ENCODE measurements at places on chromosomes 3 and 15.

GRCh38 chr3:19526071-19526470, 377.8 kb downstream of the KCNH8 start:
- DNase-seq, result no peak

DNA sequence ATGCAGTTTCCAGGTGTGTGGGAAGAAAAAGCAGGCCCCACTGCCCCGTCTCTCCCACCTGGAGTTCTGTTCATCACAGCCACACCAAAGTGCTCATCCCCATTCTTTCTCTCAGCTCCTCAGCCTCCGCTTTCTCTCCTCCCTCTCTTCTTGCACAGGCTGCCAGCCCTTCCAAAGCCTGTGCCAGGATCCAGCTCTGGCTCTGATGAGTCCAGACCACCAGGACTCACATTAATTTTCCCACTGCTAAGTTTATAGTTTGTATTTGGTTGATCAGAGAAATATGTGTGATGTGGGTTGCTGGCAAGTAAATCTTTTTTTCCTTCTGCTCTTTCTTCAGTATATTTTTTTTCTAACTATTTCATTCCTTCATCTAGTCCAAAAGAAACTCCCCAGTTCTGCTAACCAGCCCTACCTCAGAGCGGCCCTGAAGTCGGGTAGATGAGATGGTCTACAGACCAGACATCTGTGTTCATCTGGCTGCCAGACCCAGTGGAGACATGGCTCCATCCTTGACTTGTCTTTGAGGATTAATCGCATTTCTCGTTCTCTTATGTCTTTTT, 49.8 kb downstream of the BOC start:
- no peak for DNase-seq

- DNase-seq, result no peak
These were observed 12.4 kb downstream of the NDUFB4 start for GRCh38 chr3:120608506-120608905.

- DNase-seq, result no peak
These were observed 57.9 kb upstream of the PPP2R3A start for GRCh38 chr3:135907422-135908165.

- DNase-seq, result no peak
These were observed 291.7 kb upstream of the SATB1 start for GRCh38 chr3:18716821-18717220.

DNA sequence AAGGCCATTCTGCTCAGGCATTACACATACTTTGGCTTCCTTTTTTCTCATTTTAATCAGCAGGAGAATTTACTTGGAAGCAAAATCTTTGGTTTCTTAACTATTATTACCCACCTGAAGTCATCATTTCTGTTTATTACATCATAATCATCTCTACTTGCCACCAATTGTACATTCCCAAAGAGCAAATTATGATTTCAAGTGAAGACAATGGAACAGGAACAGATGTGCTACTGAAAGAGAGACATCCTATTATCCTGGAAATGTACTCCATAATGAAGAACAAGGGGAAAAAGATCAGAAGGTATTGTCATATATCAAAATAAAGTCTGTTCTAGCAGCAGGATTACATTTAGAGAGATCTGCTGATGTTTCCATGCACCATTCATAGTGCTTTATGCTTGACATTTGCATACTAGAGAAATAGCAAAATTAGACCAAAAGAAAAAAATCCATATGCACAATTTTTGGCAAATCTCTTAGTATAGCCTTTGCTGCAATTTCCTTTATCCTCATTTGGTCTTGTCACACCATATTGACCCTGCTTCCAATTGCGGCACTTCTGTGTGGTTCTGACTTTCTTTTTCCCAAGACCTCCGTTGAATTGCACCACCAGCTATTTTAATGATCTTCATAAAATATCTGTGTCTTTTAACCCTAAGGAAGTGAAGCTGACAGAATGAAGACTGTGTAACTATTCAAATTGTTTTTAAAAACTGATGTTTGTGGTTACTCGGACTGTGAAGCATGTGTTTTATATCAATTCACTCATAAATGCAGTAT, 683.8 kb downstream of the ZNF385D start:
- DNase-seq, result no peak

GRCh38 chr15:40722934-40723333, 28.0 kb downstream of the RAD51 start:
- DNase-seq, result no peak

DNA sequence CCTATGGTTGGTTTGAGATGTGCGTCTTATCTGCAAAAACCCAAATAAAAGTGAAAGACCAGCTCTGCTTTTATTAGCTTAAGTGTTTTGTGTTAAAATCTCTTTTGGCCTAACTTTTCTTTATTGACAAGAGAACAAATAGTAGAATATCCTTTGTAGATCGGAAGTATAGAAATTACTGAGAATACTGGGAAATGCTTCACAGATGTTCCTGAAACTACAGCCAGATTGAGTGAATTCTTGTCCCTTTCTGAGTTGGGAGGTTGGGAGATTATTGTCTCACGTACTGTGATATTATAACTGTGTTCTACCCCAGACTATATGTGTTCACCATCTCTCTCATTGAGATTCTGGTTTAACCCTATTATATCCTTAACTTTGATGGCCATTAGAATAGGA, 21.7 kb downstream of the RAB8B start:
- DNase-seq, result no peak

- DNase-seq, result no peak
These were observed 48.5 kb downstream of the ACAA1 start for GRCh38 chr3:38088126-38089078.

- no peak for DNase-seq
These were observed 321.8 kb upstream of the STAC start for GRCh38 chr3:36058404-36059030.

DNA sequence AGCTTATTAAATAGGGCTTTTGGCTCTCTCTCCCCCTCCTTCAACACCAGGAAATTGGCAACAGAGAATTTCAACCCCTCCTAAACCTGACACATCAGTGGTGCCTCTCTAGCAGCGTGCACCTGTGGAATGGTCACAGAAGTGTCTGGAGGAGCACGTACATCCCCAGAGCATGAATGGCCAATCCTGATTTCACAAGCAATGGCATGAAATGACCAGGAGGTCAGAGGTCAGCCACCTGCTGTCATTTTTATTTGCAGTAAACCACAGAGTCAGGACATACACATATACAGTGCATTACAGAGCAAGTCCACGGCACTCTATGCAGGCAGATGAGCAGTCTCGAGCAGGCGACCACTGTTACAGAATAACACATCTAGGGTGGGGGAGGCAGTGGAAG, 25.1 kb upstream of the ETV5 start:
- no peak for DNase-seq

- no peak for DNase-seq
These were observed 44.6 kb upstream of the LEKR1 start for GRCh38 chr3:156781310-156782230.

GRCh38 chr3:105767216-105767615, 101.6 kb downstream of the CBLB start:
- no peak for DNase-seq

- DNase-seq, result no peak
These were observed 19.6 kb downstream of the PLXND1 start for GRCh38 chr3:129586746-129587430.

GRCh38 chr15:45231864-45232562, 20.0 kb upstream of the SLC28A2 start:
- no peak for DNase-seq

GRCh38 chr3:9422712-9423424, 25.5 kb downstream of the SETD5 start:
- peak; percentile 86 for DNase-seq

GRCh38 chr3:62415312-62415801, 42.0 kb upstream of the FEZF2 start:
- DNase-seq, result no peak

GRCh38 chr3:25421747-25422146, 6.3 kb upstream of the RARB start:
- no peak for DNase-seq

DNA sequence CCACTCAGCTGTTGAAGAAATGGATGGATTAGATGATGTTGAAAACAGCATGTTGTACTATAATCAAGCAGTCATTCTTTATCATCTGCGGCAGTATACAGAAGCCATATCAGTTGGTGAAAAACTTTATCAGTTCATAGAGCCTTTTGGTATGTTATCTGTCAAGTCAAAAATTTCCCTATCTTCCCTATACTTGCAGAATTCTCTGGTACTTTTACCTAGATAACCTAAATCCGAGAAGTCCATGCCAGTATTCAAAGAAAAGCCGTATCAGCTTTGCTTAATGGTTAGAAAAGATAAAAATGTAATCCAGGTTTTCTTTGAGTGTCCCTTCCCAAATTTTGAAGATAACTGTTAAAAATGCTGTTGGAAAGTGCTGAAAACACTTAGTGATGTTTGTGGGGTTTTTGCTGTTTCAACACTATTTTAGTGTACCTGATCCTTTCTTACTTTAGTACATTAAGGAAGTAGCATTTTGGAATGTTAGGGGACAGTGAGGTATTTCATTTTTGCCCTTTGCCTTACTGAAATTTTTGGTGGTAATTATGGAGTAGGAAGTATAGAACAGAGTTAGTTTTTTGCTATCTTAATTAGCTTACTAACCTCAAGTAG, 23.8 kb downstream of the CNOT10 start:
- DNase-seq, result no peak

- no peak for DNase-seq
These were observed 72.6 kb downstream of the SLC6A11 start for GRCh38 chr3:10888518-10889090.

DNA sequence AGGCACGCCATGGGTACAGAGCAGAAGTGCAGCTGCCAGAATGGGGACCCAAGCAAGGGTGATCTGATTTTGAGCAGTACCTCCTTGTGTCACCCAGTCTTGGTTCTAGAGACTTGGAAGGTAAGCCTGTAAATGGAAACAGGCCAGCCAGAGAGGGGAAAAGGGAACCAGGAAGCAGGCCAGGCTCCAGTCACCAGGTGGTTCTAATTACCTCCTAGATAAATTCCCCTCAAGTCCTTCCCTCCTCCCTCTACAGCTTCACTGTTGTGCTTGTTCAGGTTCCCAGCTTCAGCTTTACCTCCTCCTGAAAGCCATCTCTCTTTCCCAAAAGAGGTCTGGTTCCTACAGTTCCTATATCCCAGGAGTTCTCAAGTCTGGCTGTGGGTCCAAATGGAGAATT, 58.8 kb upstream of the SLC7A14 start:
- DNase-seq, result no peak

- no peak for DNase-seq
These were observed 44.2 kb upstream of the TIPARP start for GRCh38 chr3:156630081-156630772.
